Ovary (tissue), 10 donors: ENCODE measurements at places on chromosomes 6 and 20. TPM values are rescaled to one million over a fixed set of nuclear protein-coding genes. Genes with fewer than 3 reads are reported as not detected.

ANKEF1 gene
- total RNA-seq = 6.9 TPM

MEI4 gene
- not detected for total RNA-seq

PRPH2 gene
- 0.80 TPM for total RNA-seq

HLA-DOA gene
- total RNA-seq = 6.9 TPM

CFAP61 gene
- total RNA-seq = not detected

WFDC5 gene
- total RNA-seq = not detected

MYL9 gene
- 693 TPM for total RNA-seq

PABPC1L gene
- 21.9 TPM for total RNA-seq

SEMG1 gene
- not detected for total RNA-seq

SLC17A9 gene
- 1.8 TPM for total RNA-seq

ARMH2 gene
- not detected for total RNA-seq

ZC2HC1B gene
- not detected for total RNA-seq

TAGAP gene
- 1.2 TPM for total RNA-seq

AIF1 gene
- 8.0 TPM for total RNA-seq

SLC26A8 gene
- total RNA-seq = 0.12 TPM

BANF2 gene
- not detected for total RNA-seq

FBXL4 gene
- total RNA-seq = 20.2 TPM

TRIM15 gene
- 0.72 TPM for total RNA-seq

SLC35D3 gene
- not detected for total RNA-seq

PRPF6 gene
- 69.7 TPM for total RNA-seq

CLPSL2 gene
- total RNA-seq = not detected

MTCH1 gene
- 200 TPM for total RNA-seq

CDSN gene
- total RNA-seq = not detected

PLEKHG1 gene
- 5.4 TPM for total RNA-seq

GGTLC1 gene
- total RNA-seq = not detected

ZBP1 gene
- total RNA-seq = not detected
